ENCODE measurements at places on chromosomes 12 and 14.

GRCh38 chr14:75307700-75308379 lies 29.2 kb downstream of the FOS start:
- peak; percentile 96 for DNase-seq

GRCh38 chr12:44317651-44318126 lies 481.8 kb downstream of the TMEM117 start:
- DNase-seq, result peak; percentile 7

DNA sequence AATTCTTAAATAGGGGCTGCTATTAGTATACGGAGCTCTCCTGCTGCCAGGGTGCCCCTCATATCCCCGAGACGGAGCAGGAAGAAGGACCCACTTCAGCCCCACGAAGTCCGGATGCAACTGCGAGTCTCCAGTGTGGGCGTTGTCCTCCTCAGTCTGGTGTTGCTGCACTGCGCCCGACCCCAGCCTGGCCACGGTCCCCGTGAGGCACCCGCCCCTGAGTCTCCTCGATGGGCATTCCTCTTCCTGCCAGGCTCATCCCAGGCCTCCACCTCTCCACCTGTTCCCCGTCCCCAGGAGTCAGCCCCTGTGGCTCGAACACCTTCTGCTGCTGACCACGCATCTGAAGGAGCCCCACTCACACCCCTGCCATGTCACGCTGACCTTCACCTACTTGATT lies 68.1 kb upstream of the SFSWAP start:
- DNase-seq, result no peak

DNA sequence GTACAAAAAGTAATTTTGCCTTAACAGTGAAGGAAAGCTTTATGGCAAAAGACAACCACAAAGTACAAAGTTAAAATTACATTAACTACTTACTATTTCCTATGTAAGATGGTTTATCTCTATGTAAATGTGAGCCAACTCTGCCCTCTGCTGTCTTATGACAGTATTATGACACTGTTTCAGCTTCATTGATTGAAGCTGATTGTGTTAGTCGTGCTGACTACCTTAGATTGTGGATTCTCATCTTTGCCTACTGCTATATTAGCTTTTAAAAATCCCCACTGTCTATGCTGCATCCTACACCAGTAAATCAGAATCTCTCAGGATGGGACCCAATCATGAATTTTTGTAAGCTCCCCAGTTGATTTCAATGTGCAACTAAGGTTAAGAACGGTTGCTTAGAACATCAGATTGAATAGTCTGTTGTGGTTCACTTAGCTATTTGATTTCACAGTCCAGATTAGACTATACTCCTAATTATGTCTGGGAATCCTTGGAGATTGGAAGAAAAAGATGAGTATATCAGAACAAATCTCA lies 12.2 kb upstream of the SPTB start:
- peak; percentile 81 for DNase-seq

- DNase-seq, result no peak
These were observed 754 bp downstream of the KRT18 start for GRCh38 chr12:52949413-52950331.

- DNase-seq, result no peak
These were observed 52.1 kb downstream of the NIN start for GRCh38 chr14:50778721-50779483.

- DNase-seq, result no peak
These were observed 459.7 kb downstream of the BTG1 start for GRCh38 chr12:91685917-91686316.

- no peak for DNase-seq
These were observed 94.9 kb downstream of the CHGA start for GRCh38 chr14:93017898-93018297.

GRCh38 chr14:96631030-96631429 lies 128.8 kb downstream of the PAPOLA start:
- no peak for DNase-seq

DNA sequence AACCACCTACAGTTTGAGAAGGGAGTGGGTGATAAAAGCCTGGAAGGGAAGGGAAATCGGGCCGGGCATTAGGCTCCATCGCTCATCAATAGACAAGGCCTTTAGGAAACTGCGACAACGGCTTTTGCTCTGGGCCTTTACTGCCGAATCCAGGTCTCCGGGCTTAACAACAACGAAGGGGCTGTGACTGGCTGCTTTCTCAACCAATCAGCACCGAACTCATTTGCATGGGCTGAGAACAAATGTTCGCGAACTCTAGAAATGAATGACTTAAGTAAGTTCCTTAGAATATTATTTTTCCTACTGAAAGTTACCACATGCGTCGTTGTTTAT lies 261 bp upstream of the RNU7-1 start:
- peak; percentile 95 for DNase-seq

GRCh38 chr12:80293347-80293746 lies 150.7 kb upstream of the PTPRQ start:
- no peak for DNase-seq

DNA sequence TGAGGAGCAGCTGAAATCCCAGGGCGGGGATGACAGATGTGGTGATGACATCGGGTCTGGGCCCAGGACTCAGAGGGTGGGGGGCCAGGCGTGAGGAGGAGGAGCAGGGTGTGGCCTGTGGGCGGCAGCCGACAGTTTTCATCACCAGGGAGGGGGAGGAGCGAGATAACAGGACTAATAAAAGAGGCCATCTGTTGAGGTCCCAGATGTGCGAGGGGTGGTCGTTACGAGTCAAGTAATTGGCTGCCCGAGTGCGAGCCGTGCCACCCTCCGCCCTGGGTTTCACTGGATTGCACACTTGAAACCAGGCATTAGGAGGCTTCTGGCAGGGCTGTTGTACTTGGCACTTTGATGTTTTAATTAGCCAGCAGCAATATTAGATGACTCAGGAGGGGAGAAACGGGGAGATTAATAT lies 67.2 kb downstream of the NOS1 start:
- DNase-seq, result no peak

DNA sequence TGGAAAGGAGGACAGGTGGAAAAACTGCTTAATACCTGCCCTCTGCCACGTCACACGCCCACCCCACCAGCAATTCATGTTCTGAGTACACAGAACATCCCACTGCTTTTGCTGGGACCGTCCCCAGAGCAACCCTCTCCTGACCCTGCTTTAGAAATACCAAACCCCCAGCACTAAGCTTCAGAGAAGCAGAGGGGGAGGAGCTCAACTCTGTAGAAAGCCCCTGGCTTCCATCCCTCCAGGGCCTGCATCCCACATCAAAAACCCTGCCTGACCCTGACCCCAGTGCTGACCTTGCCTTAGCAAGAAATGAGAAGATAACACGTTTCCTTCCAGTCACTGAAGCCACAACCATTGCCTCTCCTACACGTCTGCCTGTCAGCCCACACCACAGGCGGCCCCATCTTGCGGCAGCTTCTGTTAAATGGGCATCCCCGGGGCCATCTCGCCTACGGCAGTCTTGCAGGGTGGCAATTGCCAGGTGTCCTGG lies 19.7 kb downstream of the VDR start:
- no peak for DNase-seq

DNA sequence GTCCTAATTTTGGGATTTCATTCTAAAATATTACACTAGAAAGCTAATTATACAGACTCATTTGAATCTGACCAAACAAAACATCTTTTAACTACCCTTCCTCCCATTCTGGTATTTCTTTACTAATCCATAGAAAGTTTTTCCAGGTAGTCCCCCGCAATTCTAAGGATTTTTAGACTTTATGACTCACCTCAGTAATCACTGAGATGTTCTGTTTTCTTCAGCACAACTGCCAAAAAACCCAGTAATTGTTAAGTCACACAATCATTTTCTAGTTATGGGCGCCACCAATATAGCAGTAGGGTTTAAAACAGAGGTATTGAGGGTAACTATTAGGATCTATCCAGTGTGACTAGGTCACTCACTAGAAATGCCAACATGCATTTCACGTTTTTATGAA lies 1.6 kb upstream of the ARID4A start:
- DNase-seq, result peak; percentile 56

DNA sequence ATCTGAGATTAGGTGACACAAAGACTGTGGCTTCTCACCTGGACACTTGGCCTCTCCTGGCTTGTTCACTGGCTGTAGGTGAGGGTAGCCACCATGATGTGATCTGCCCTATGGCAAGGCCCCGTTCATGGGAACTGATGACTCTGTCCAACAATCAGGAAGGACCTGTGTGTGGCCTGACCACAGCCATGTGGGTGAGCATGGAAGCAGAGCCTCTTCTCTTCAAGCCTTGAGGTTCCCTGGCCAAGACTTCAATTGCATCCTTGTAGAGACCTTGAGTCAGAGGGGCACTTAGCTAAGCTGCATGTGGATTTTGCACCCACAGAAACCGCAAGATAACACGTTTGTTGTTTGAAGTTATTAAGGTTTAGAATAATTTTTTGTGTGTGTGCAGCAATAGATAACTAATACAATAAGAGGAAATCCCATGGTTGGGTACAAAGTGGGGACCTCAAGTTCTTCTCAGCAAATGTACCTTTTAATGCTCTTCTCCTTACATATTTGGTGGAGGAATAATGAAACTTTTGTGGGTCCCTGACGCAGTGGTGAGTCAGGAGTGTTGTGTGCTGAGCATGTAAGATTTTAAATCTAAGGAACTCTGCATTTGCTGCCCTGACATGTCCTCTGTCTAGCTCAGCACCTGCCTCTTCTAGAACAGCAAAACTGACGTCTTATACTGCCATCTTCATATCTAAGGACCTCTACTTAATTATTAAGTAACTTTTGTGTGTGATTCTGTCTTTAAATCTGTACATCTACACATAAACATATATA lies 27.5 kb upstream of the PLEKHG7 start:
- no peak for DNase-seq

DNA sequence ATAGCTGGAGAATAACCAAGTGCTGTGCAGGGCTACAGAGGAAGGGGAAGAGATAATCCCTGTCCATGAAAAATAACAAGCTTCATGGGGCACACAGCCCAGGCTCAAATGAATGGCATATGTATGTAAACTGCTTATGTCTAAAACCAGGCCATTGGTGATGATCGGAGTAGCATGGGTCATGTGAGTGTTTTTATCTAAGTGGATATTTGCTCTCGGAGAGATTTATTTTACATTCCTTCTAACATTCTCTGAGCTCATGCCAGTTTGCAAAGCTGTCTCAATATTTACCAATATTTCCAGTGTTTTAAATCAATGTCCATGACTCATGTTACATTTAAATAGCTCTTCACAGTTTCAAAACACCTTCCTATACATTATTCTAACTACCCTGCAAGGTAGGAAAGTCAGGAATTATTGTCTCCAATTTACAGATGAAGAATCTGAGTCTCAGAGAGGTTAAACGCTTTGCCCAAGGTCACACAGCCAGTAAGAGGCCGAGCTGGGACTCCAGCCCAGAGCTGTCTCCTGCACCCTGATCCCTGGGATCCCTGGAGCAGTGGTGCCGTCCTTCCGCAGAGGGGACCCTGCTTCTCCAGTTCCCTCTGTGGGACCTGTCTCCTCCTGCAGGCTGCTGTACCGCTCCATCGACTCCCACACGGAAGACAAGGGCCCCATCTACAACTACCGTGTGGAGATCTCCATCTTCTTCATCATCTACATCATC lies 186.7 kb upstream of the FKBP4 start:
- DNase-seq, result no peak

- DNase-seq, result no peak
These were observed 41.7 kb upstream of the ANO4 start for GRCh38 chr12:100752841-100753240.

Data from adipocyte (in vitro differentiated cells).